Hematopoietic multipotent progenitor cell treated with erythropoietin and hydrocortisone succinate and interleukin-3 and kit ligand, for 4 days (in vitro differentiated cells): ENCODE measurements at places on chromosomes 12 and 14.
A peak's percentile ranks its signal among the peaks of the same experiment; 100 is the strongest.

DNA sequence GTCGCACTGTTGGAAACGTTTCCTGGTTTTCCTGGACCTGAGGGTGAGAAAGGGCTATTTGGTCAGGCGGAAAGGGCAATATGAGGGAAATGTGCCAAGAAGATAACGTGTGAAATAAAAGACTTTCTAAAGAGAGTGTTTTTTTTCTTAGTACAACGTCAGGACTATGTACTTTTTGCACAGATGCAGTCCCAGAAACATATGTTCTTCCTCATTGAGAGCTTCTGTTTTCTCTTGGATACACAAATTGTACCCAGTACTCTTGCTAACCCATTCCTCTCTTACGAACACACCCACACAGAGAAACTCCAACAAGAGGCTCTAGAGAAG is 669 bp upstream of the PKP2 start:
- peak; percentile 18 for DNase-seq

- no peak for DNase-seq
Measured at GRCh38 chr14:80585506-80585835, 356.1 kb downstream of the CEP128 start.

- DNase-seq = no peak
Measured at GRCh38 chr12:124847113-124848074, 16.3 kb downstream of the SCARB1 start.

DNA sequence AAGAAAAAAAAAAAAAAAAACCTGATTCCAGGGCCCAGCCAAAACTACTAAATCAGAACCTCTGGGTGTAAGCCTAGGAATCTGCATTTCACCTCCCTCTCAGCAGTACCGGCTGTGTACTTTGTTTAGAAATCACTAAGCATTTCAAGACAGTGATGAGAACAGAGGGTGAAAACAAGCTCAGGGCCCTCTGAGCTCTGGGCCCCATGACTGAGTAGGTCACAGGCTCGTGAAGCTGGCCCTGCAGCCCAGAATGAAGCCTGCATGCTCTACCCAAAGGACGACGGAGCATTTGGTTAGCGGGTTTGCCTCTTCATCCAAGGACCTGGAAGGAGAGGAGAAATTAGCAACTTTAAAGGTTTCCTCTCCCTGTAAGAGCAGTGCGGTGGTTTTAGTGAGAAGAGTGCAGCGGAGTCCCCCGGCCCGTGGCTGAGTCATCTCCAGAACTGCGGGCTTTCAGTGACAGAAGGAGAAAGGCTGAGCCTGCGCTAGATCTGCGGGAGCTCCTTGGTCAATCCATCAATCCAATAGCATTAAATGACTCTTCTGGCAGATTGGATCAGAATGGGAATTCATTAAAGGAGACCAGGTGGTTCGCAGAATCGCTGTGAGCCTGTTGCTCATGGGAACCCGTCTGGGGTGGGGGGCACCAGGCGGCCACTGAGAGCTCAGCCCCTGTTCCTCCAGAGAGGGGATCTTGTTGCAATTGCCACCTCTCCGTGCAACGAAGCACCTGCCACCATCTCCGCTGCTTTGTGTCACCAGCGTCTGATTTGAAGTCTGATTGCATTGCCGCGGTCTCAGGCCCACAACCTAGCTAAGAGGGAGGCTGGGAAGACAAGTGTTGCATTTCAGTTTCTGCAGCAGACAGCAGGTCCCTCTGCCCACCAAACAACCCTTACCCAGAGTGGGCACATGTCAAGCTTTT is 7.3 kb downstream of the IL31 start:
- no peak for DNase-seq

GRCh38 chr12:11486623-11487444 is 91.5 kb upstream of the PRB2 start:
- peak; percentile 94 for DNase-seq

GRCh38 chr12:130461447-130461815 is 123.7 kb downstream of the PIWIL1 start:
- DNase-seq = no peak

- DNase-seq = peak; percentile 91
Measured at GRCh38 chr12:124727264-124727800, 136.3 kb downstream of the SCARB1 start.

GRCh38 chr12:76037130-76038103 is 5.8 kb upstream of the PHLDA1 start:
- DNase-seq = peak; percentile 90

- no peak for DNase-seq
Measured at GRCh38 chr12:115508990-115509389, 768.5 kb downstream of the MED13L start.

GRCh38 chr12:67068761-67069450 is 200.3 kb upstream of the CAND1 start:
- DNase-seq = peak; percentile 63

GRCh38 chr14:32596390-32596789 is 267.3 kb downstream of the AKAP6 start:
- DNase-seq = no peak

- no peak for DNase-seq
Measured at GRCh38 chr14:96909841-96910364, 112.7 kb downstream of the VRK1 start.

GRCh38 chr12:113896194-113896593 is 69.9 kb downstream of the RBM19 start:
- no peak for DNase-seq

DNA sequence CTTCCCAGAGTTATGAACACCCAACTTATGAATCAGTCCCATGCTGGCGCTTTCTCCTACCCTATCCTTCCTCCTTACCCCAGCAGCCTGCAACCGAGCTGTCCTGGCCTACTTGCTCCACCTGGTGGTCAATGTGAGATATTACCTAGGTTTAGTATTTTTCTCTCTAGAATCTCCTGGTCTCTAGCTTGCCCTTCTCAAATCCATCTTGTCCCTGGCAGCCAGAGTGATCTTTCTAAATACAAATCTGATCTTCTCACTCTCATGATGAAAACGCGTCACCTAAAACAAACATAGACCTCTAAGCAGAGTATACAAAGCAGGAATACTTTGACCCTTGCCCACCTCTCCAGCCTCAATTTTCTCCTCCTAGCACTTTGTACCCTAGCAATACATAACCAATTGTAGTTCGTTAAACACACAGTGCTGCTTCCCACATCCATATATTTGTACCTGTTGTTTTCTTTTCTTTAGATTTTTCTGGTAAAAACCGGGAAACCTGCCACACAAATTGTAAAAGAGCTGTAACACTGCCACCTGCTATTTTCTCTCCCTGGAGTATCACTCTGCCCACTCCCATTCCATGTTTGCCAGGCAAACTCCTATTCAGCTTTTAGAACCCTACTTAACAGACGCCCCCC is 20.0 kb upstream of the TCP11L2 start:
- peak; percentile 81 for DNase-seq

DNA sequence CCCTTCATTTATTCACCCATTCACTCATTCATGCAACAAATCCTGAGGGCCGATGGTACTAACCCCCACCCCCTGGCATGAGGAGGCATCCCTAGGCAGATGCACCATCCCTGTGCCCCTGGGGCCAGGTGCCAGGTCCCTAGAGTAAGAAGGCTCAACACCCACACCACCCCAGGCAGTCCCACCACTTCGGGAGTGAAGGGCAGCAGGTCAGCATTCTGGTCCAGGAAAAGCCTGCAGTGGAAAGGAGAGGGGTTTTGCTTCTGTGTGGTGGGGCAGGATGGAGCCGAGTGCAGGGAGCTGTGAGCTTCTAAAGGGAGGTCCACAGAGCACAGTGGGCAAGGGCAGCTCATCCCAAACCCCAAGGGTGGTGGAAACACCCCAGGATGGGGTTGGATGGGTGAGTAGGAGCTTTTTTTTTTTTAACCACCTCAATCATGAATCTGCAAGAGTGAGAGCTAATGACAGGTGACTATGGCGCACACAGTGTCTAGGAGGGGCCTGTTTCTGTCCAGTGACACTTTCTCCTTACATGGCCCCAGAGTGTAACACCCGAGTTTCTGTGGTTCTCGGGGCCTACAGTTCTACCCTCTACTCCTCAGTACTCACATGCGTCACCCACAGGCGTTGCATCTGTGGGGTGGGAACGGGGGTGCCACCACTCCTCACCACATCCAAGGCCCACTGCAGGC is 414.3 kb downstream of the TMEM121 start:
- no peak for DNase-seq

GRCh38 chr12:69074556-69075349 is 141.8 kb upstream of the CPM start:
- no peak for DNase-seq

- peak; percentile 8 for DNase-seq
Measured at GRCh38 chr12:132954471-132955048, 1.5 kb downstream of the ZNF605 start.

DNA sequence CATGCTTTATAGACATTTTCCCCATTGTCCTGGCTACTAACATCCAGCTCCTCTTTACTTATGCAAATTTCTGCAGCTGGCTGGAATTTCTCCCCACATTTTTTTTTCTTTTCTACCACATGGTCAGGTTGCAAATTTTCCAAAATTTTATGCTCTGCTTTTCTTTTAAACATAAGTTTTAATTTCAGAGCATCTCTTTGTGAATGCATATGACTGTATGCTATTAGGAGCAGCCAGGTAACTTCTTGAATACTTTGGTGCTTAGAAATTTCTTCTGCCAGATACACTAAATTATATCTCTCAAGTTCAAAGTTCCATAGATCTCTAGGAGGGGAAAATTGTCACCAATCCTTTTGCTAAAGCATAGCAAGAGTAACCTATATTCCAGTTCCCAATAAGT is 365.9 kb downstream of the LRFN5 start:
- no peak for DNase-seq

DNA sequence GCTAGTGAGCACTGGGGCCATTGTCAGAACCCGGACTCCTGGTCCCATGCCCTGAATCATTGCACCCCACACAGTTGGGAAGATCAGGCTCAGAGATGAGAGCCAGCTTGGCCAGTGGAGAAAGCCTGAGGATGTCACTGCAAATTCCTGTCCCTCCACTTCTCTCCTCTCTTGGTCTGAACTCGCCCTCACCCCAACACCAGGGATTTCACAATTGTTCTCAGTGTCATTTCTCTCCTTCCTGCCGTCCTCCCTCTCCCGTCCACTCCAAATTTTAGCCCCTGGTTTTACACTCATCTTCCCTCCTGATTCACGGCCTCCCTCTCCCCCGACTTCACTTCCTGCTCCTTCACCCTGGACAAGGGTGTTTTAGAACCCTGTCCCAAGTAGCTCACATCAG is 11.1 kb downstream of the KRT75 start:
- DNase-seq = no peak

GRCh38 chr12:23670684-23671083 is 278.8 kb downstream of the SOX5 start:
- DNase-seq = no peak

DNA sequence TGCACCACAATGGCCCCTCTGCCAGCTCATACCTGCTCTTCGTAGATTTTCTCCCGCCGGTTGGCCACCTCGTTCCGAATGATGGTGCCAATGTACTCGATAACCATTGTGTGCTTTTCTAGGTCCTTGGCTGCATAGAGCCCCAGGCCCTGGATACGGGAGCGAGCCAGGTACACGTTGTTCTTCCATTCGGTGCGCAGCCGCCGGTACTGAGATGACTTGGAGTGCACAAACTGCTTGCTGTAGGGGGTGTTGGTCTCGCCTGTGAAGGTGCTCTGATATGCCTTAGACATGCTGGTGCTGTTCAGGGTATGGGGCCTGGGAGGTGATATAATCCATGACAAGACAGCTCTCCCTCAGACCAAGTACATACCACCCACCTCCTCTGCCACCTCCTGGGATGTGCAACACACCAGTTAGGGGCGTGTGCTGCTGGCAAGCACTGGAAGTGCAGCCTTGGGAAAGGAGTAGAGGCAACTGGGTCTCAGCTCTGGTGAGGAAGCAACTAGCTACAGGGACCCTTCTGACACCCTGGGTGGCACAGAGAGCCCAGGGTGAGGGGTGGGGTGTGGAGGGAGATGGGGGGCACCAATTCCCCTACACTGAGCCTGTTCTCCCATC is 4.1 kb upstream of the PRKAG1 start:
- DNase-seq = no peak

DNA sequence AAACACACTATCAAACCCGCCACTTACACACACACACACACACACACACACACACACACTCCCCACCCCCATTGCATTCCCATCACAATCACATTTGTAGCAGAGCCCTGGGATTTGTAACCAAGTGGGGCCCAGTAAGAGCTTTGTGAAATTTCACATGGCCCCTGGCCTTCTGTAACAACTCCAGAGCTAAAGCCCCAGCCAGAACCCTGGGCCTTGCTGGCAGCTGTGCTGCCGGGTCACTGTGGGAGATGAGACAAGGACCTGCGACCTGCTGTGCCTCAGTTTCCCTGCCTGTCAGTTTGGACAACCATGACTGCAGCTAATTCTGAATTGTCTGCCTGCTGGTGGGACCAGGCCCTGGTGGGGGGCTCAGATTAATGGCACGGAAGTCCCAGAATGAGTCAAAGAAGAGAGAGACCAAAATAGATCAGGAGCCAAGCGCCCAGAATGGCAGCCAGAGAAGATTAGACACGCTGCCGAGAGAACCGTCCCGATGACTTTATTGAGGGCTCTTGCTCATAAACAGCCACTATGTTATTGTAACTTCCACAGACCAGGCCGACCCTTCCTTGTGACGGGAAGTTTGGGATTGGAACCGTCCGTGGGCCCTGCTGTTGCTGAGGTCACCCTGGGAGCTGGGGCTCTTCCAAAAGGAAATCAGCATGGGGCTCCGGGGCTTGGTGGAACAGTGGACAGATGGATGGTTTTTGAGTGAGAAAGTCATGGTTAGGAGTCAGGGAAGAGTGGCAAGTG is 123.1 kb downstream of the ZFP36L1 start:
- DNase-seq = no peak

DNA sequence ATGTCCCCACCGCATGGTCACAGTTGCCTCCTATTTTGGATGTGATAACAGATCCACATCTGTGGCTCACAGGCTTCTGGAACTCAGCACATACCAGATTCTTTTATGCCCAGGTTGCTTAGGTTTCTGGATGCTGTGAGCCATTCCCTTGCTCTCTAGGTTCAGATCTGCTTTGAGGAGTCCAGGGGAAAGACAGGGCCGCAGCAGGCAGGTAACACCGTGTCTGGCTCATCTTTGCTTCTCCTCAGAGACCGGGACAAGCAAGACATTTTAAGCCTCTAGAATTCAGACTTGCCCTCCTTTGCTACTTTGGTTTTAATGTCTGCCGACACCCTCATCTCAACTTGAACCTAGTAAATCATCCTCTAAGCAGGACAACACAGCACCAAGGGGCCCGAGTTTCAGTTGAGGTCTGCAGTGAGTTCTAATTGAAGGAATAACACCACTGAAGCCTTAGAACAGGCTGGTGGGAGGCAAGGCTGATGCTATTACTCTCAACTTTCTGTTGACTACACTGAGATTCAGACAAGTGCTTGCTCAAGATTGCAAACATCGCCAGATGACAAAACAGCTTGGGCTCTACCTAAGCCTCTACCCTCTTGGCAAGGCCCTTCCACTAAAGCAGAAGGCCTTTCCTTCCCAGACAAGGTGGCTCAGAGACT is 55.3 kb downstream of the MDM2 start:
- DNase-seq = no peak

- no peak for DNase-seq
Measured at GRCh38 chr12:69998922-69999321, 173.9 kb downstream of the MYRFL start.
